Liver (tissue), 10 donors: ENCODE measurements at places on chromosomes 7 and 10.

DNA sequence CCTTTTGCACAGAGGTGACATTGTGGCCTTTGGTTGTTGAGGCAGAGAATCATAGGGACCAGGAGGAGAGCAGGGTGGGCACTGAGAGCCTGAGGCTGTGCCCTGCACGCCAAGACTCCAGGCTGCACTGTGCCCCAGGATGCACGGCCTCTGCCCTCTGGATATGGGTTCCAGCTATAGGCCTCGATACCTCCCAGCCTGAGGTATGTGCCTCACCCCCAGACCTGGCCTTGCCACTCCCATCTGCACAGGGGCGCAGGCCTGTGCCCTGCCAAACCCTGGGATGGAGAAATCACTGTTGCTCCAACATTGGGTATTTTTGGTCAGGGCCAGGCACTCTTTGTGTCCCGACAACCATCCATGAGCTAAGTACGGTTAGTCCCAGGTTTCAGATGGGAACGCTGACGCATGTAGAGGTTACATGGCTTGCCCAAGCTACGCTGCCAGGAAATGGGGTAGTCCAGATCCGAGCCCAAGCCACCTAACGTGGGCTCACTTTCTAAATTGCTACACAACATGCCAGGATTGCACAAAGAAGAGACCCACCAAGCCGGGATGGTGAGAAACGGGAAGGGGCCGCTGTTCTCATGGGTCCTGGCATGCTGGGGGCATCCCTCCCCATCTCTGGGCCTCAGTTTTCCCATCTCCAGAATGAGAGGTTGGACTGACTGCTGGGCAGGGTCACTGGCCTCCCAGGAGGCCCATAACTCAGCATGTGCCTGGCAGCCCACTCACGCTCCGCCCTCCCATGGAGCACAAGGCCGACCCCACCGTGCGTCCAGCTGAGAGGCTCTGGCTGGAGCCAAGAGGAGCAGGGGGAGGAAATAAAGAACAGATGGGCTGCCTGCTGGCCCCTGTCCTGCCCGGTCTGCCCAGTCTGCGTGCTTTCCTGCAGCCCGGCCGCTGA lies 44.2 kb downstream of the ZCCHC24 start:
- H3K4me1 ChIP-seq, result peaks cover 44% of the 10 kb centered on the region
- H3K27ac ChIP-seq, result peak overlapping the region; percentile 82

DNA sequence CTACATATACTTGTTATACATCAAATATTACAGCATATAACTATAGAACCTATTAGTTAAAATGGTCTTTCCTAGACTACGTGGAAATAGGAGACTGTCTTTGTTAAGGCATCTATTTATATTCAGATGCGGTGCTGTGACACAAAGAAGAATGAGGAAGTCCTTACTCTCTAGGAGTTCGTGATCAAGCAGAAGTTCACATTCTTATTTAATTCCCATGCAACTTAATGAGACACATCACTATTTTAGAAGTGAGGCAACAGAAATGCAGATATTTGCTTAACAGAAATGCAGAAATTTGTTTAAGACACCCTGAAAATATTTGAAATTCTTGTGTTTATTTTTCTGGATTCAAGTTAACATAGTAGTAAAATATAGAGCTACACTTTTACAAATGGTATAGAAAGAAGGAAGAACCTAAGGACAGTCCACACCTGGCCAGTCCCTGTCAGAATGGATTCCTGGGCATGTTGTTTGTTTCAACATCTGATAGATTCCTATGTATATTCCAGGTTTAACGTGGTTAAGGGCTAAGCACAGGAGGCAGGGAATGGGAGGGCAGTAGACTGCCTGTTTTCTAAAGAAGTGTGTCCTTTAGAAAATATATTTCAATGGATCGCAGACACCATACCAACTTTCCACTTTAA lies 70.6 kb upstream of the NXPH1 start:
- H3K4me1 ChIP-seq, result no peaks in the 10 kb centered on the region
- no peak overlapping the region for H3K27ac ChIP-seq
- H3K4me3 ChIP-seq, result no peak overlapping the region
- no peak for DNase-seq
- no peaks in the 10 kb centered on the region for H3K27me3 ChIP-seq
- no peaks in the 10 kb centered on the region for H3K36me3 ChIP-seq

DNA sequence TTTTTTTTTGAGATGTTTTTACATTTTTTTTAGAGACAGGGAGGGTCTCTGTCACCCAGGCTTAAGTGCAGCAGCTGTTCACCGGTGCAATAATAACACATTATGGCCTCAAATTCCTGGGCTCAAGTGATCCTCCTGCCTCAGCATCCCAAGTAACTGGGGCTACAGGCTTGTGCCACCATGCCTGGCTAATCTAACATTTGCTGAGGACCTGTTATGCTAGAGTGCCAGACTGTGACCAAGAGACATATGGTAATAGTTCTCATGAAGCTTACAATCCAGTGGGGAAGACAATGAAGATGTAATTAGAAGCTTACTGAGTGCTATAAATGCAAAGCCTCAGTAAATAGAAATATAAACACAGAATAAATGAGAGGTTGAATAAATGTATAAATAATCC lies 17.6 kb upstream of the ORC5 start:
- no peaks in the 10 kb centered on the region for H3K27me3 ChIP-seq
- no peaks in the 10 kb centered on the region for H3K36me3 ChIP-seq
- no peaks in the 10 kb centered on the region for H3K4me1 ChIP-seq
- H3K4me3 ChIP-seq, result no peak overlapping the region
- no peak overlapping the region for H3K27ac ChIP-seq
- DNase-seq, result no peak

DNA sequence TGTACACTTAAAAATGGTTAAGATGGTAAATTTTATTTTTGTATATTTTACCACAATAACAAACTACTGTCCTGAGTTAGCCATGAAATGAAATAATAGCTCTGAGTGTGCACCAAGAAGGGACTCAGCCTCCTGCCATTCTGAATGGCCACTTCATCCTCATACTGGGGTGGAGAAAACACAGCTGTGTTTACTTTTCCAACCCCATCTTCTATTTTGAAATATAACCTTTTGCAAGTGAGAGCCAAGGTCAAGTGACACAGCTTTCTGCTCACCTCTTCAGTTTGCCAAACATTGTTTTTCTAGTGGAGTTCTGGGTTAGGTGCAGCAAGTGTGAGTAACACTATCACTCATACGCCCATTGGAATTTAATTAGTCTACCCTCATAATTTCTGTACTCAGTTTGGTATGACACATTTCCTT lies 107.4 kb upstream of the GLCCI1 start:
- DNase-seq, result no peak
- no peaks in the 10 kb centered on the region for H3K27me3 ChIP-seq
- no peak overlapping the region for H3K27ac ChIP-seq
- H3K4me3 ChIP-seq, result no peak overlapping the region
- H3K36me3 ChIP-seq, result no peaks in the 10 kb centered on the region
- no peaks in the 10 kb centered on the region for H3K4me1 ChIP-seq

GRCh38 chr7:103124429-103124979 lies 24.4 kb downstream of the NAPEPLD start:
- H3K4me3 ChIP-seq, result no peak overlapping the region
- no peak for DNase-seq
- H3K27me3 ChIP-seq, result no peaks in the 10 kb centered on the region
- H3K36me3 ChIP-seq, result peaks cover 28% of the 10 kb centered on the region
- H3K27ac ChIP-seq, result no peak overlapping the region

- no peaks in the 10 kb centered on the region for H3K4me1 ChIP-seq
- DNase-seq, result no peak
- no peak overlapping the region for H3K4me3 ChIP-seq
- no peaks in the 10 kb centered on the region for H3K36me3 ChIP-seq
- no peak overlapping the region for H3K27ac ChIP-seq
These were observed 154.6 kb upstream of the NPVF start for GRCh38 chr7:25382869-25383268.

- DNase-seq, result no peak
- H3K4me3 ChIP-seq, result no peak overlapping the region
- no peaks in the 10 kb centered on the region for H3K27me3 ChIP-seq
- H3K4me1 ChIP-seq, result no peaks in the 10 kb centered on the region
- H3K36me3 ChIP-seq, result no peaks in the 10 kb centered on the region
These were observed 6.6 kb upstream of the REPIN1 start for GRCh38 chr7:150361807-150362621.

DNA sequence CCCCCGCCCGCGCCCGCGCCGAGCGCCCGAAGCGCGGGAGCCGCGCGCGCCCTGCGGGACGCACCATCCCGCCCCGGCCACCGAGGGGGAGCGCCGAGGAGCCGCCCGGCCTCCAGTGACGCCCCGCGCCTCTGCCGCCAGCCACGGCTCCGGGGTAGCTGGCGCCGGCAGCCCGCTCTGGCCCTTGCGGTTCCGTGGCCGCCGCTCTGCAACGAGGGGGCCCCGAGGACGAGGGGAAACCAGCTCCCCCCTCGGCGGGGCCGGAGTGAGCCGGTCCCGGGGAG lies at the start of gene PAXIP1:
Gene PAXIP1 (minus strand): TSS at position 33 of the 284 bp plus-strand sequence. CDS start 195 bp downstream, outside the sequence.
- no peaks in the 10 kb centered on the region for H3K27me3 ChIP-seq
- H3K4me3 ChIP-seq, result peak within 1 kb of the TSS; percentile 98
- peak within 1 kb of the TSS; percentile 86 for H3K27ac ChIP-seq
- no peak for DNase-seq
- peaks cover under 1% of the 10 kb centered on the region for H3K36me3 ChIP-seq
- peaks cover 11% of the 10 kb centered on the region for H3K4me1 ChIP-seq

DNA sequence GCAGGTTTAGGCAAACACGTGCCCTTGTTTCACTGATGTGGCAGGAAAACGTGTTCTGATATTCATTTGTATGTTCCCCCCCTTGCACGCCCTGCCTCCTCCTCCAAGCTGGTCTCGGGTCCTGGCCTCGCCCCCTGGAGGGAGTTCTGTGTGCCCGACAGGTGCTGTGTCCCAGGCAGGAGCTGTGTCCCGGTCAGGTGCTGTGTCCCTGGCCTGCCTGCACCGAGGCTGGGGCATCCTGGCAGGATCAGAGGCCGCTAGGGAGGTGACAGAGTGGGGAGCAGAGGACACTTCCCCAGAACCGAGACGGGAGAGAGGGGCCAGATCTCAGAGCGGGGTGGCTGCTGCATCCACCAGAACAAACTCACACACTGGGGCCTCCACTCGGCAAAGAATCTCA lies 45.3 kb downstream of the PRKAG2 start:
- no peaks in the 10 kb centered on the region for H3K36me3 ChIP-seq
- no peak overlapping the region for H3K4me3 ChIP-seq
- H3K27me3 ChIP-seq, result no peaks in the 10 kb centered on the region
- no peaks in the 10 kb centered on the region for H3K4me1 ChIP-seq
- no peak overlapping the region for H3K27ac ChIP-seq
- DNase-seq, result no peak

DNA sequence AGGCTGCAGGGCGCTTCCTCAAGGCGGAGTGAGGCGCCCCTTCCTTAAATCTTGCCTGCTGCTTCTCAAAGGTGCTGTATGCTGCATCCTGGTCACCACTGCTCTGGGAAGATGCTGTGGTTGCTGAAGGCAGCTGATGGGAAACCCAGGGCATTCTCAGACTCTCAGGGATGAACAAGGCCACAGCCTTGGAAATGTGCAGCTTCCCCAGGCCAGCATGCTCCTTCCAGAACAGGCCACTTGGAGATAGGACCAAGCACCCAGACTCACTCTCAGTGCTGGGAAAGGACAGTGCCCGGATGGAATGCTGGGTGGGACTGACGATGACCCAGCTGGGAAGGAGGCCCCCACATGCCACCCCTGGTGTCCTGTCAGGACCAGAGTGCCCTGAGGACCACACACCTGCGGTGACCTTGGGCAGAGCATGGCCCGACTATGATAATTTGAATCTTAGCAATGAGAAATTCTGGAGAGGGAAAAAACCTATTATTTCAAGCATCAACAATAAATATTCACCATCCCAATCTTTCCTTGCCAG lies 235.5 kb downstream of the TNS3 start:
- no peak overlapping the region for H3K4me3 ChIP-seq
- H3K27me3 ChIP-seq, result no peaks in the 10 kb centered on the region
- DNase-seq, result no peak
- no peaks in the 10 kb centered on the region for H3K4me1 ChIP-seq
- H3K27ac ChIP-seq, result no peak overlapping the region

GRCh38 chr10:131496351-131497052 lies 185.0 kb upstream of the TCERG1L start:
- H3K27me3 ChIP-seq, result no peaks in the 10 kb centered on the region
- H3K36me3 ChIP-seq, result no peaks in the 10 kb centered on the region
- H3K4me1 ChIP-seq, result no peaks in the 10 kb centered on the region
- no peak for DNase-seq
- H3K4me3 ChIP-seq, result no peak overlapping the region

DNA sequence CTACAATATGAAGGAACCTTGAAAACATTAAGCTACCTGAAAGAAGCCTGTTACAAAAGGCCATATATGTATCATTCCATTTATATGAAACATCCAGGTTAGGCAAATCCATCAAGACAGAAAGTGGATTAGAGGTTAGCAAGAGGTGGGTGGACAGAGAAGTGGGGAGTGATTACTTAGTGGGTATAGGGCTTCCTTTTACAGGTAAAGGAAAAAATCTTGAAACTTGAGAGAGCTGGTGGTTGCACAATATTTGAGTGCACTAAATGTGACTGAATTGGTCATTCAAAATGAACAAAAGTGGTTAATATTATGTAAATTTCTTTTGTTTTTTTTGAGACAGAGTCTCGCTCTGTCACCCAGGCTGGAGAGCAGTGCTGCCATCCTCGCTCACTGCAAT lies 119.4 kb upstream of the KIF5B start:
- H3K36me3 ChIP-seq, result no peaks in the 10 kb centered on the region
- H3K27ac ChIP-seq, result no peak overlapping the region

DNA sequence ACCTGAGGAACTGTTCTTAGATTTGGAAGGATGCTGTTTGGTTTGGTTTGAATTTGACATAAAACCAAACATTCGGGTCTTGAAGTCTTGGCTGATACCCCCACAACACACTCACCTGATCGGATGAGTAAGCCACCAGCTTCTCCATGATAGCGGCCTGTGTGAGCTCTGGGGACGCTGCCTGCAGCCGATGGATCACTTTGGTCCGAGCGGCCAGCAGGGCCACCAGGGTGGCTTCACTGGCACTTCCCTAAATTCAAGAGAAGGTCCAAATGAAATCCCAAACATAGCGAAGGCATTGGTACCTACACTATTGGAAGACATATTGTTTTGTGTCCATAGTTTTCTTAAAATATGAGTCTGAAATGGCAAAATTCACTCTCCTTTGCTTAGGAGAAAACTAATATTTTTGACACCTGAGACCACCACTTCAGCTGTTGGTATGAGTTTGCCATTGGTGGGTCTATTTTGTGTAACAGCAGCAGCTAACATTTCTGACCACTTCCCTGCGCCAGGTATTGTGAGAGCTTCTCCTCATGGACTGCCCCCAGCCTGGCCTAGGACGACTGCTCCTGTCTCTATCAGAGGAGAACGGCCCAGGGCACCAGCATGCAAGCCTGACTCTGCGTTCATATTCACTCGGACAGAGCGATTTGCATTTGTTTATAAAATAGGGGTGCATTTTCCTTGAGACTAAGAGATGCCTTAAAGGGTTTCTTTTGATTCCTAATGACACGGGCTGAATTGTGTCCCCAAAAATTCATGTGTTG lies 35.9 kb downstream of the DDC start:
- H3K4me1 ChIP-seq, result peaks cover 5% of the 10 kb centered on the region
- no peak overlapping the region for H3K4me3 ChIP-seq
- H3K27ac ChIP-seq, result no peak overlapping the region
- no peak for DNase-seq

DNA sequence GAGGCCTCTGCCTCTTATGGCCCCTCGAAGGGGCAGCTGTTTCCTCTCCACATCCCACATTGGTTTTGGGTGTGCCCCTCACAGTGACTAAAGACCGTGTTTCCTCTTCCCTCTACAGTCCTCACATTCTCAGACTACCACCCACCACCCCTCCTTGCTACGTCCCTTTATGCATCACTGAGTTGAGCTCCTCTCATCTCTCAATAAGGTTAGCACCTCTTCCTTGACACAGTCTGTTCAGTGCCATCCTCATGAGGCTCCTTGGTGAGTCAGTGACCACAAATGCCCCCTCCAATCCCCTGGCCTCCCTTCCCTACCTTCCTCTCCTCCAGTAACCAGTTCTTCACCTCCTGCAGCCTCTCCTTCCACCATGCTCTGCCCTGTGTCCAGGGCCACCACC lies 239.1 kb upstream of the MYO3A start:
- no peak overlapping the region for H3K4me3 ChIP-seq
- H3K27me3 ChIP-seq, result no peaks in the 10 kb centered on the region
- no peak overlapping the region for H3K27ac ChIP-seq
- H3K36me3 ChIP-seq, result no peaks in the 10 kb centered on the region
- DNase-seq, result no peak
